Foreskin fibroblast (primary cell): ENCODE measurements at places on chromosomes 4 and X.

- DNase-seq: no peak
Measured at GRCh38 chrX:41596596-41596995, 92.2 kb upstream of the GPR34 start.

GRCh38 chr4:141995056-141995455, 358.7 kb downstream of the IL15 start:
- DNase-seq: no peak

DNA sequence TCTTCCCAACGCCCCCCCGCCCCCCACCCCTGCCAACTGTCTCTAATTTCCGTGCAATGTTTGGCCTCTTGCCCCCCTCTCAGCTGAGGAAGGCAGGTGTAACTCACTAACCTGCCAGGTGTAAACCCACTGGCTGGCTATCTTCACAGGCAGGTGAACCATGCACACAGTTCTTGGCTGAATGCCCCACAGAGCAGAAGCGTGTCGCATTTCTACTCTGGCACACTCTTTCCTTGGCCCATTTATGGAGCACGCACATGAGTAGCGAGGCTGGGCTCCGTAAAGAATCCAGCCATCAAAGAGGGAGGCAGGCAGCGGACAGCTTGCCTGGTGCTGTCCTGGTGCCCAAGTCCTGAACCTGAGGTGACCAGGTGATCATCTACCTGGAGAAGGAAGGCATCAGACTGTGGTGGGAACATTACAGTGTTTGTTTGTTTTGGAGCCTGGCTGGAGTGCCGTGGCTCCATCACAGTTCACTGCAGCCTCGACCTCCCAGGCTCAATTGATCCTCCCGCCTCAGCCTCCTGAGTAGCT, 39.2 kb upstream of the CRMP1 start:
- DNase-seq: no peak

- DNase-seq: no peak
Measured at GRCh38 chr4:94533405-94534223, 81.9 kb downstream of the PDLIM5 start.

DNA sequence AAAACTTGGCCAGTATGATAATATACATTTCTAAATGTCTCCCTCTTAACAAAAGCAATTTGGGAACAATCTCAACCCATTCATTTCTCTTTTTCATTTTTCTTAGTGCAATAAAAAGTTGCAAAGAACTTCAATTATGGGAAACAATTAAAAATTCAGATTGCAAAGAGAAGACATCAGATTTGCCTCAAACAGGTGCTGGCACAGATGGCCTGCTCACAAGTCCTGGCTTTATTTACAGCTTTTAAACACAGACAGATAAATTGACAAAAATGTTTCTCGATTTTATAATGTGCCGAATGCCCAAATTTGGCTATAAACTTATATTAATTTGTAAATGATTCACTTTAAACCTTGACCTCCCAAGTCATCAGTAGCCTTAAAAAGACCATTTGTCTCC, 28.7 kb downstream of the SLC4A4 start:
- no peak for DNase-seq

DNA sequence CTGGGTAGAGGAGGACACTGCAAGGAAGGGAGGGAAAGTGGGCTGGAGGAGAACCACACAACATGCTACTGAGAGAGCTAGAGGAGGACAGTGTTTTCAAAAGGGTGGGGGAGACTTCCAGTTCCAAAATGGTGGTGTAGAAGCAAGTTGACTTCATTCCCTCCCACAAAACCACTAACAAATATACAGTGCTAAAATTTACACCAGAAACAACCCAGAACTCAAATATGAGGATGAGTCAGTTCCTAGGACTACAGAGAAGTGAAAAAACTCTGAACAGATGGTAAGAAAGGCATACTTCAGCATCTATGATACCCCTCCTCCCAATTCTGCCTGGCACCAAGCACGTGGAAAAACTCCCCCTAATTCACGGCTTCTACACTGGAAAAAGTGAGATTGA, 9.8 kb downstream of the AADAT start:
- DNase-seq: no peak

DNA sequence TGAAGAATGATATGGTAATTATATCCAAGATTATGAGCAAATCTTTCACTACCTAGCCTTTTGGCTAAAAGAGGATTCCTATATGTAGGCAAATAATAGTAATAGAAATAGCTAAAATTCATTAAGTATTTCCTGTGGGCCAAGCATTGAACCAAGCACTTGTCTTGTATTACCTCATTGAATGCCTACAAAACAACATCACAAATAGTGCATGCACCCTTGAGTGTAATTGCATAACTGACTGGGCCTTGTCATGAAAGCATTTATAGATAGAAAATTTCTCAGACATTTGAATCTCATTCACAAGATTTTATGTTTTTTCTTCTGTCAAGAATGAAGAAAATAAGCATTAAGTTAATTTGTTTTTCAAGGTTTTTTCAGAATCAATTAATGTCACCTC, 3.9 kb upstream of the HPGDS start:
- no peak for DNase-seq

DNA sequence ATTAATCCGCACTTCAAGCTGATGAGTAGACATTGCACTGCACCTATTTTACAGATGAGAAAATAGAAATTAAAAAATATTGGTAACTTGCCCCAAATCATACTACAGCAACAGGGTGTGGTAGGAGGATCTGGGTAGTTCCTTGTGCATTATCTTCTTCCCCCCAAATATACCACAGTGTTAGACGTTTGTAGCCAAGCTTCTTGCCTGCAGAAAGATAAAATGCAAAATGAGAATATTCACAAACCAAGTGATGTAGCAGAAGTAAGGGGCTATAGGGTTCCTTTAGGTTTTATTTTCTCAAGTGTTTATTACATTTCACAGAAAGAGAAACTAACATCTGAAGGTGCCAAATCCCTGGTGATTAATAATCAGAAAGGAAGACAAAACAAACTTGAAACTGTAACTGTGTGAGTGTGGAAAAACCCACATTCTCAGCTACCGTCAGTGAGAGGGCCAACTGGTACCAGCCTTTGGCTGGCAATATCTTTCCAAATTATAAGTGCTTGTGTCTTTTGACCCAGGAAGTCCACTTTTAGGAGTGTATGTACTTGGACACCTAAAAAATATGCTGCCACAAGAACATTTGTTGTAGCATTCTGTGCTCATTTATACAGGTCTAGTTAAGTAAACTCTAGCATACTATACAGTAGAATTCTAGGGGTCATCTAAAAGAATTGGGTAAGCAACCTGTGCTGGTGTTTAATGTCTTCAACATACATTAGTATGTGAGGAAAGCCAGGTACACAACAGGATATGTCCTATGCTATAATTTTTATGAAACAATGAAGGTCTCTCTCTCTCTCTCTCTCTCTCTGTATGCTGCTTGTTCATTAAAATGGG, 6.7 kb upstream of the CD38 start:
- DNase-seq: no peak
